Muscle of leg (tissue), 16 donors: ENCODE measurements at places on chromosomes 16 and 17. TPM values are rescaled to one million over a fixed set of nuclear protein-coding genes. Genes with fewer than 3 reads are reported as not detected.

DNA sequence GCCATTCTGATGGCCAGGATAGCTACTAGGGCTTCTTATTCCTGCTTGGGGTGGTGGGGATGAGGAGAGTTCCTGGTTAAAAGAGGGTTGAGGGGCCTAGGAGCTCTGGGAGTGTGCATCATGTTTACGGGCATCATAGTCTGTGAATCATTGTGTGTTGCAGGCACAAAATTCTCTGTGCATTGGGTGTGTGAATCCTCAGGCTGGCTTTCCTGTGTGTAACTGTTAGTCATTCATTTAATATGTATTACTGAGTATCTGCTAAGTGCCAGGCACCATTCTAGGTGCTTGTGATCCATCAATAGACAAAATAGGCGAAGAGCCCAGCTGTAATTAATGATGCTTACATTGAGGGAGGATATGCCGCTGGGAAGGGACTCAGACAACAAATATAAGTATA lies 5.8 kb downstream of the PPY start:
- H3K4me1 ChIP-seq = peaks cover 14% of the 10 kb centered on the region
- no peaks in the 10 kb centered on the region for H3K36me3 ChIP-seq
- H3K27ac ChIP-seq = no peak overlapping the region
- DNase-seq = no peak
- no peak overlapping the region for H3K4me3 ChIP-seq

DNA sequence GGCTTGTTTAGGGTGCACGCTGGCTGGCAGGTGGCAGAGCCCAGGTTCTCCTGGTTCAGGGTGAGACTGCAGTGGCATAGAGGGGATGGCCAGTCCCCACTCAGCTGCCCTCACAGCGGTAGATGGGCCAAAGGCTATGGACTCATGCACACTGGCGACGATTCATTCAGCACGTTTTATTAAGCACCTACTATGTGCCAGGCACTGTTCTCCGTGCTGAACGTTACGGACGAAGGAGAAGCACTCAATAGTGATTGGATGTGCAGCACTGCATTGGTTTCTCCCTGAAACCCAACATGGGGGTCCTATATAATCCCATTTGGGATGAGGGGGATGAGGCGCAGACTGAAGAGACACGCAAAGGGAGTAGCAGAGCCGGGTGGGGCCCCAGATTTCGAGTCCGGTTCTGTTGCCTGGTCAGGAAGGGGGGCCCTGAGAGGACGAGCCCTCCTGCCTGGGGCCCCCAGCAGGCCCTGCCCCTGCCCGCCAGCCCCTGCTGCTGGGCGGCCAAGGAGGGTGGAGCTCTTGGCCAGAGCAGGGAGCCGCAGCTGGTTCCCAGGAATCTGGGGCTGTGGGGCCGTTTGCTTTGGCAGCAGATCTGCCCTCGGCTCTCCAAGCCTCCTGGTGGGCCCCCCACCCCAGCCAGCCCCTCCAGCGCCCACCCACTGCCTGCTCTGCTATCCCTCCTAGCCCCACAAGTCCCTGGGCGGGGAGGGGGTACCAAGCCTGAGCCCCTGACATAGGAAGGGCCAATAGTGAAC lies 8.8 kb downstream of the GLIS2 start:
- H3K27ac ChIP-seq = peak overlapping the region; percentile 82
- H3K4me1 ChIP-seq = peaks cover 89% of the 10 kb centered on the region
- DNase-seq = peak; percentile 74

DNA sequence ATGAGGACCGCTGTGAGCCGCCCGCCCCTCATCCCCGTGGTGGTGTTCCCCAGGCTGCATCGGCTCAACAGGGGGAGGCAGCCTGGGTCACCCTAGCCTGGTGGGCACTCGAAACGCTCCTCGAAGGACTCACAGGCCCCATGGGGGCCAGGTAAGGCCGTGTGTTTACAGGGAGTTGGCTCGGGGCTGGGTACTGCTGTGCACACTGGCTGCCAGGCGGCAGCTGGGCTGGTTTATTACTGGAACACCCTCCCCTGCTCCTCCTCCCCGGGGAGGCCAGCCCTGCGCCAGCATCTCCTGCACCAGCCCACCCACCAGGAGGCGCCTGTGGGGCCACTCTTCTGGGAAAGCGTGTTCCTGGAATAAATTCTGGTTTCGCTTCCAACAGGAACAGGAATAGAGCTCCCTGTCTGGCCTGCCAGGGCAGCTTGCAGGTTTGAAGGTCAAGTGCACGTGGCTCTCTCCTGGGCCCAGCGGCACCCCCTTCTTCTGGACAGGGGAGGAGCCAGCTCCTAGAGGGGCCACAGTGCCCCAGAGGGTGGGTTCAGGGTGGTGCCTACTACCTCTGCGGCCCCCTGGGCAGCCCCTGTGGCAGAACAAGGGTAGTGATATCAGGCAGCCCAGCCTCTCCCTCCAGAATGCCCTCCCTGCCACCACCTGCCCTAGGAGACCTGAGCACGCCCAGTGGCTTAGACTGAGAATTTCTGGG lies 11.3 kb downstream of the MCRIP1 start:
- H3K4me1 ChIP-seq = peaks cover 17% of the 10 kb centered on the region
- no peak overlapping the region for H3K4me3 ChIP-seq
- H3K27ac ChIP-seq = peak overlapping the region; percentile 71
- peaks cover 6% of the 10 kb centered on the region for H3K27me3 ChIP-seq
- peak; percentile 60 for DNase-seq

DNA sequence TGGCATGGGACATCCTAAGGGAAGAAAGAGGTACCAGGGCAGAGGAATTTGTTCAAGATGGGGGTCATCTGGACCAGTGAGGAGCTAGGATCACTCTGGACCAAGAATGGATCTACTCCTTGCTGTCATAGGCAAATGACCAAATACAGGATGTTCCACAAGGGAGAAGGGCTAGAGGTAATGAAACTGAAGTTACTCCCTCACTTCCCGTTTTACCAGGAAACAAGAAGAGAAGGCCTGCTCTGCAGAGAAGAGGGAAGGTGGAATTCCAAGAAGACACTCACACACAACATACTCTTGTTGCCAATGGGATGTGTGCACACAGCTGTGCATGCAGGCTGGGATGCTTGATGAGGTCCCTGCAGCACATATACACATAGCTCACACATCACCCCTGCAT lies 38.6 kb downstream of the NEUROD2 start:
- H3K27me3 ChIP-seq = no peaks in the 10 kb centered on the region
- DNase-seq = no peak
- H3K27ac ChIP-seq = no peak overlapping the region
- peaks cover 63% of the 10 kb centered on the region for H3K4me1 ChIP-seq
- H3K36me3 ChIP-seq = peaks cover 33% of the 10 kb centered on the region

SPATA2L gene
- total RNA-seq = 3.0 TPM
